ENCODE measurements at places on chromosomes 5 and 9.

- DNase-seq = no peak
These were observed 172.2 kb downstream of the FAM170A start for GRCh38 chr5:119801570-119801969.

DNA sequence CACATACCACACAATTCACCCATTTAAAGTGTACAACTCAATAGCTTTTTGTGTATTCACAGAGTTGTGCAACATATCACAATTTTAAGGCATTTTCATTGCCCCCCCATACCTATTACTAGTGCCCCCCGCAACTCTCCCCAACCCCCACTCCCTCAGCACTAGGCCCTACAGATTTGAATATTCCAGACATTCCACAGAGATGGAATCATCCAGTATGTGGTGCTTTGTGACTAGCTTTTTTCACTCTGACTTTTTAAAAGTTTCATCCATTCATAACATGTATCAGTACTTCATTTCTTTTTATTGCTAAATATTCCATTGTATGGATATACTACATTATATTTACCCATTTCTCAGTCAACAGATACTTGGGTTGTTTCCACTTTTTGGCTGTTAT, 102.9 kb upstream of the LRRTM2 start:
- DNase-seq = no peak

- no peak for DNase-seq
These were observed 23.5 kb upstream of the HAND1 start for GRCh38 chr5:154501566-154501965.

GRCh38 chr9:105313238-105313637, 68.8 kb downstream of the SLC44A1 start:
- DNase-seq = no peak

- no peak for DNase-seq
These were observed 12.8 kb downstream of the CRAT start for GRCh38 chr9:129097671-129098306.

DNA sequence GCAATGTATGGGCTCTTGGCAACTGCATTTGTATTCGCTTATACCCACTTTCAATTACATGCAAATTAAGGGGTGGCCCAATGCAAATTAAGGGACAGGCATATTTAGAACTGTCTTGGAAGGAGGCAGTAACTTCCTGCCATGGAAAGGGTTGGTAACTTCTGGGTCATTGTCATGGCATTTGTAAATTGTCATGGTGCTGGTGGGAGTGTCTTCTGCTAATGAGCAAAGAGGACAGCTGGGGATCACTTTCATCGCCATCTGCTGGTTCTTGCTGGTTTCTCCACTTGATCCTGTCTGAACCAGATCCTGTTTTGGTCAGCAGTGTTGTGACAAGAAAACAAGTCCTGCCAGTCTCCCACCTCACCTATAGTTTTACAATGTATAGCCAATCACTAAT, 23.3 kb upstream of the UGT3A2 start:
- peak; percentile 65 for DNase-seq

- DNase-seq = no peak
These were observed 157.3 kb downstream of the CYLC2 start for GRCh38 chr9:103152473-103152872.

DNA sequence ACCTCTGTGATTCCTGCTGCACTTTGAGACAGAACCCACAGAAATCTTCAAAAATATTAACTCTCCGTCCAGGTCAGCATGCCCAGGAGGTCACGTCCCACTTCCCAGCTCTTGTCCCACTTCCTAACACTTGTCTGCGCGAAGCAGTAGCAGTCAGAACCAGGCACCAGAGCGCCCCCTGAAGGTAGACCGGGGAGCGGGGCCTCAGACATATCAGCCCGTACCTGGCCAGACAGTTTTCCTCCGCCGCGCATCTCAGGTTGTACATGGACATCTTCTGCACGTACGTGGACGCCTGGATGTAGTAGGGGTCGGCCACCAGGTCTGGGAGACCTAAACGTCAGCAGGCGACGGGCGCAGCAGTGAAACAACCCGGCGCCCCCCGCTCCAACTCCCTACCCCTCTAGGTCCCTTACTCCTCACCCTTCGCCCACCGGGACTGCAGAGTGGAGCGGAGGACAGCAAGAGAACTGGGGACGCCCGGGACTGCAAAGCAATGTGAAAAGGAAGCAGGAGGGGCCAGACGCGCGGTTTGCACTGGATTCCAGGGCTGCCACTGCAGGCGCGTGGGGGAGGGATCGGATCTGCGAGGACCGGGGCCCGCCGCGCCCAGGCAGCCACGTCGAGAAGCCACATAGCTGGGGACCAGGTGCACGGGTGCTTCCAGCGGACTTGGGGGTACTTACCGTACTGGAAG, 1.2 kb downstream of the LOX start:
- peak; percentile 68 for DNase-seq

DNA sequence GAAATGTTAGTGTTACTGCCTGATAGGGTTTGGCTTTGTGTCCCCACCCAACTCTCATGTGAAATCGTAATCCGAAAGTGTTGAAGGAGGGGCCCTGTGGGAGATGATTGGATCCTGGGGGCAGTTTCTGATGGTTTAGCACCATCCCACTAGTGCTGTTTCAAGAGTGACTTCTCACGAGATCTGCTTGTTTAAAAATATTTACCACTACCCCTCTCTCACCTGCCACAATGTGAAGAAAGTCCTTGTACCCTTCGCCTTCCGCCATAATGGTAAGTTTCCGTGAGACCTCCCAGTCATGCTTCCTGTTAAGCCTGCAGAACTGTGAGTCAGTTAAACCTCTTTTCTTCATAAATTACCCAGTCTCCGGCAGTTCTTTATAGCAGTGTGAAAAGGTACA, 2.6 kb upstream of the RFX3 start:
- DNase-seq = peak; percentile 96

DNA sequence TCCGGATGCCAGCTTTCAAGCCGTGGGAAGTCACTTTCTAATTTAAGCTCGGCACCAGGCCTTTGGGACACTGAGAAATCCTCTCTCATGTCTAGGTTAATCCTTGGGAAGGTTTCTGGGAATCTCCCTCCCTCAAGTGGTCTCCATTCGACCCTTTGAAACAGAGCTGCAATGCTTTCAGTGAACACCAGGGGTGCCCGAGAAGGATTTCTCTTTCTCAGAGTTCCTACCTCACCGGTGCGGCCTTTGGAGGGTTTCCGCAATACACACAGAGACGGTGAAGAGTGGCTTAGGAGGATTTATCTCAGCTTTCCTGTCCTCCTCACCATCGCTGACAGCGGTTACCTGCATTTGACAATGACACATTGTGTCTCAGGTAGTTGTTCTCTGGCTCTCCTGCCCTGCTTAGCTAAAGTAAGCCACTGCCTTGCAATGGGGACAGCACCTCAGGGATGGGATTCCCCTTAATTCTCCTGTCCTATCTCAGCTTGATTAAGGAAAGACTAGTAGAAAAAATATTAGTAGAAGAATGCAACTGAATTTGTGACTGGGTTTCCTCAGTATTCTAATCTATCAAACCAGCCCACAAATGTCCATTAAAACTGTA, 180.6 kb downstream of the GABRG2 start:
- no peak for DNase-seq

DNA sequence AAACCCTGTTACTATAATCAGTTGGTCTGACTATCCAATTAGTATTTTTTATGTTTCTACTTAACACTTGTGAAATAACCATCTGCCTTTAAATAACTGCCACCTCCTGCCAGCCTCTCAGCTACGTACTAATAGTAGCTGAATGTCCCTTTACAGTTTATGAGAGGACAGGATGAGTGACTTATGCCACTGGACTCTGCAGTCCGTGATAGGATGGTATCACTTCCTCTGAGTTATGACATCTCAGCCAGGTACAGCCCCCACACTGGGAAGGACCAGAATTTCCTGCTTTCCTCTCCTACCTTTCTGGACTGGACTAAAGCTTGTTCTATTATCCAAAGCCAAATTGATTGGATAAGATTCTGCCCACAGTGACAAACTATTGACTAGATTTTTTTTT, 102.9 kb downstream of the ZFAND5 start:
- DNase-seq = no peak

Measured in hematopoietic multipotent progenitor cell treated with erythropoietin and hydrocortisone succinate and interleukin-3 and kit ligand, for 8 days (in vitro differentiated cells).